NK-92 treated with Interleukin-12 subunit alpha and Interleukin-12 subunit beta, amount 100 ng/mL, for 24 hours (cell line): ENCODE measurements at places on chromosomes 11 and 22.

- no peak for DNase-seq
These were observed 734.3 kb upstream of the ARHGAP42 start for GRCh38 chr11:99952816-99953215.

DNA sequence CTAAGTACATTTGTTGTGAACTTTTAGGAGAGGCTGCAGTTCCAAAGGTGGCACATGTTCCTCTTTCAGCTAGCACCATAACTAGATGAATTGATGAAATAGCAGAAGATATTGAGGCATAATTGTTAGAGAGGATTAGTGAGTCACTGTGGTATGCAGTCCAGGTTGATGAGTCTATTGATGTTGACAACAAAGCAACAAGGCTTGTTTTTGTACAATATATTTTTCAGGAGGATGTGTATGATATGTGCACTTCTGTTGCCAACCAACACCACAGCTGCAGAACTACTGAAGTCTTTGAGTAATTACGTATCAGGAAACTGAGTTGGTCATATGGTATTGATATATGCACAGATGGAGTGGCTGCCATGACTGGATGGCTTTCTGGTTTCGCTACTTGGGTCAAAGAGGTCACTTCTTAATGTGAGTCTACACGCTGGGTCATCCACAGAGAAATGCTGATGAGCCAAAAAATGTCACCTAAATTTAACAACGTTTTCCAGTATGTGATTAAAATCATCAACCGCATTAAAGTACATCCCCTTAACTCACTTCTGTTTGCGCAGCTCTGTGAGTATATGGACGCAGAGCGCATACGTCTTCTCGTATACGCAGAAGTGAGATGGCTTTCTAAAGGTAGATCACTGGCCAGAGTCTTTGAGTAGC is 261.3 kb upstream of the ANO5 start:
- DNase-seq, result no peak

DNA sequence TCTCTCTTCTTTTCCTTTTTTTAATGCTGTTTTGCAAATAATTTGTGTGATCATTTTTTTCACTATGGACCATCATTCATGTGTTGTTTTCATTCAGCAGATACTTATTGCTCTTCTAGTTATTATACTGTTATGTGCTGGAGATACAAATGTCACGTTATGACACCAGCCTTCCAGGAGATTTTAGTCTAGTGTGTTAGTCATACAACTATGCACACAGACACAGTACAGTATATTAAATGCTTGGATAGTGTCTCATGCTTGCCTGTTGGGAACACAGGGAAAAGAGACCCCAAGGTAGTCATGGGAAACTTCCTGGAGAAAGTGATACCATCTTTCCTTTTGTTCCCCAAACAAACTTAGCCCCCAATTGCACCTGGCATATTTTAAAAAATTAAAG is 116.1 kb downstream of the UVRAG start:
- DNase-seq, result no peak

DNA sequence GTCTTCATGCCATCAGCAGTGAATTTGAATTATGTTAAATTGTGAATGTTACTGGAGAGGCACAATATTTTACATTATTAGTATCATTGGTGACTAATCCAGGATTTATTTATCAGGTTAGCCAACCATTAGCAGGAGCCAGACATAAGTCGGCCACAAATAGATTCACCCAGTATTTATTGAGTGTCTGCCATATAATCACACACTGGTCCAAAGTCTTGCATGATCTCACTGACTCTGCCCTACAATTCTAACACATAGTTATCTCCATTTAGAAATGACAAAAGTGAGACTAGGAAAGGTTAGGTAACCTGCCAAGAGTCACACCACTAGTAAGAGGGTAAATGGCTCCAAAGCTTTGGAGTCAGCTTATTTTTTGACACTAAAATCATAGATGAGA is 179.6 kb downstream of the BLID start:
- DNase-seq, result no peak

- DNase-seq, result no peak
These were observed 73.3 kb downstream of the DDIAS start for GRCh38 chr11:82974851-82975250.

DNA sequence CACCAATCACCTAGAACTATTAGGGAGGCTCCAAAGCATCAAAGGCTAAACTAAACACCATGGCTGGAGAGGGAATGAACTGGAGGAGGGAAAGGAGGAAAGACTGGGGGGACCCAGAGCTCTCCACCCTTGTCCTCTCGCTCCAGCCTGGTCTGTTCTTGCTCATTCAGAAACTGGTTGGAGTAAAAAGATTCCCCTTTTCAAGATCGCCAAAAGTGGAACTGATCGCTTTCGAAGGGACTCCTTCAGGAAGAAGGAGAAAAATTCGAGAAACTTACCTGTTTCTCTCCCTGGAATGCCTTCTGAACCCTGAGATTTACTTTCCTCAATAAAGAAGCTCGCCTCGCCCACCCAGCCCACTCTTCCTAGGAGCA is 46.9 kb downstream of the OR4D9 start:
- DNase-seq, result no peak

GRCh38 chr22:49786976-49787706 is 40.5 kb downstream of the BRD1 start:
- DNase-seq, result no peak

- DNase-seq, result no peak
These were observed 93.5 kb upstream of the TIMP3 start for GRCh38 chr22:32707971-32708370.

- no peak for DNase-seq
These were observed 24.0 kb downstream of the CHRDL2 start for GRCh38 chr11:74707182-74707581.

DNA sequence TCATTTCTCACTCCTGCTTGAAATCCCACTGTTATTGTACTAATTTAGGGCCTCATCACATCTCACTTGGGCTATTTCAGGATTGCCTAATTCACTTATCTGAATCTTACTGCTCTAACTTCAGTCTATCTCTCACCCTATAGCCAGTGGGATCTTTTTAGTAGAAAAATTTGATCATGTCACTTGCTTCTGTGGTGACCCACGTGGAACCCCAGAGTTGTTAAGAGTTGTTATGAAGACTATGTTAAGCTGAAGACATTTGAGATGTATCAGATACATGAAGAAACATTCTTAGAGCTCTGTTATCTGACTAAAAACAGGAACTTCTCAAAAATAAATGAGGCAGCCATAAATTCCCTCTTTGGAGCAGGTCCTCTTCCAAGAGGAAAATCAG is 1375.6 kb upstream of the TENM4 start:
- DNase-seq, result no peak

- DNase-seq, result no peak
These were observed 645.6 kb upstream of the LUZP2 start for GRCh38 chr11:23851216-23851615.

DNA sequence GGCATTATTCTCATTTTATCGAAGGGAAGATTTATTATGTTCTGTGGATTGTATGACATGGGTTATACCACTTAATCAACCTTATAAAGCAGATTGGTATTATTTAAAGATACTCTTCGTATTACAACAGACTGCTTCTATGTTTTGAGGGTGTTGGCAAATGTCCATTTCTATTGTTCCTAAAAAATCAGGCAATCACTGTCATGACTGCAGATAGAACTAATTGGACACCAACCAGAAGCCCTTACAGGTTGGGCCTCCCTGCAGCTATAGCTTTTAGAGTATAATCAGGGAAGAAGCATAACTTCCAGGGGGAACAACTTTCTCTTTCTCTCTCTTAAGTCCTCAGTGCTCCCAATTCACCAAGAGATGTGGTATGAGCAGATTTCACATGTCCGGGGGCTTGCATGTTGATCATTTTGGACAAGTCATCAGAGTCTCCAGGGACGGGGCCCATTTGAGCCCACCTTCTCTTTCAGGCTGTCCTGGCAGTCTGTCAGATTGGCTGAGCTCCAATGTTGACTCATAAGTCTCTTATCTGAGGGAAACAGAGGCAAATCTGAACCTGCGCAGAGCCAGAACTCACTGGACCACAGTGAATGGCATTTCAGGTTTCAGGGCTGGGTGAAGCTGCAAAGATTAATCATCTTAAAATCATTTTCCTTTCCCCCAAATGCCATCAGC is 264.0 kb upstream of the CCDC90B start:
- no peak for DNase-seq

DNA sequence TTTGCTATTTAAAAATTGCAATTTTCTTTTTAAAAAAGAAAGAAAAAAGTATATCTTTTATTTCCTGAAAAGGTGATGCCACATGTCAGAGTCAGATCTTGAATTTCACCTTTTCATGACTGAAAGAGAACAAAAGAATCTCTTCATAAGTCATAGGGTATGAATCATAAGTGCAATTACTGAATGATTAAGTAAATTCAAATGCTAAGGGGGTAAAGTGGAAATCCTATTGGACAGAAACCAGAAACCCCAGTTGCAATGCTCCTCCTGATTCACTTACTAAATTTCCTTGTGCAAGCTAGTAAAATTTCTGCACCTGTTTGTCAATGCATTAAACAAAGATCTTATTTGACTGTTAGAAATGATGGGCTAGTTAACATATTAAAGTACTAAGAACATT is 8.2 kb upstream of the PRRG4 start:
- no peak for DNase-seq

DNA sequence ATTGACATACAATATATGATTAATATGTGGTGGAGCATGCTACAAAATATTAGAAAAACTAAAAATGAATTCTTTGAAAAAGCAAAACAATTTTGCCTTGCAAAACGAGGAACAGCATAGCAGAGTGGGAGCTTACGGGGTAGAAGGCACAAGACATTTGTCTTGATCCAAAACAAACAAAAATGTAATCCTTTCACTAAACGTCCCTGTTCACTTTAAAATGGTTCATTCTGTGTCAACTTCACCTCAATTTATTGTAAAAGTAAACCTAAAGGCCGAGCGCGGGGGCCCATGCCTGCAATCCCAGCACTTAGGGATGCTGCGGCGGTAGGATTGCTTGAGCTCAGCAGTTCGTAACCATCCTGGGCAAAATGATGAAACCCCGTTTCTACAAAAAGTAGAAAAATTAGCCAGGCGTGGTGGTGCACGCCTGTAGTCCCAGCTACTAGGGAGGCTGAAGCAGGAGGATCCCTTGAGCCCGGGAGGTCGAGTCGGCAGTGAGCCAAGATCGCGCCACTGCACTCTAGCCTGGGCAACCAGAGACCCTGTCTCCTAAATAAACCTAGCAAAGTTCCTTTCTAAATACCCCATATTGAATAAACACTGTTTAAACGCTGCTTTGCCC is 2.0 kb downstream of the PRDM10 start:
- DNase-seq, result no peak

DNA sequence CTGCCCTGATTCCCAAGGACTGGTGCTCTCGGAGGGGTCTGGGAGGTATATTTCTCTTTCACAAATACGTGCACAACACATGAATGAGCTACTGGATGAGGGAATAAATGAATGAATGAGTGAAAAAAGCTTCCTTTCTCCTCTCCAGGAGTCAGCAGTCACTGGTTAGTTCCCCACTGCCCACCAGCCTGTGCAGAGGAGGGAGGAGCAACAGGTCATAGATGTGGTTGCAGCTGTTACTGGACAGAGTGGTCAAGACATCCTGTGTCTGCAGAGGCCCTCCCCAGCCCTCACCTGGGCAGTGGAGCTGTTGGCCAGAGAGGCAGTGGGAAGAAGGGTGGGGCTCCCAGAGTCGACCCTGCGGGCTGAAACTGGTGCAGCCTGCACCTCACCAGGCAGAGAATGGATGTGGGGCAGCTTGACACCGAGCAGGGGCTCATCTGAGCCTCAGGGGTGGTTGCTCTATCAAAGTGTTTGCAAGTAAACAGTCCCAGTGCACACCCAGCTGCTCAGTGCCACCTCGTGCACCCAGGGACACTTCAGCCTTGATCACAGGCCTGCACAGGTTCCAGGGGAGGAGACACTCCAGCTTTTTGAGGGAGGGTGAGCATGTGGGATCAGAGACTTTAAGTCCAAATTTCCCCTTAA is 1.4 kb upstream of the VPREB1 start:
- DNase-seq, result no peak
